ENCODE measurements at places on chromosomes 6 and 20.

GRCh38 chr20:41798930-41799502 is 180.8 kb upstream of the CHD6 start:
- no peak for DNase-seq

DNA sequence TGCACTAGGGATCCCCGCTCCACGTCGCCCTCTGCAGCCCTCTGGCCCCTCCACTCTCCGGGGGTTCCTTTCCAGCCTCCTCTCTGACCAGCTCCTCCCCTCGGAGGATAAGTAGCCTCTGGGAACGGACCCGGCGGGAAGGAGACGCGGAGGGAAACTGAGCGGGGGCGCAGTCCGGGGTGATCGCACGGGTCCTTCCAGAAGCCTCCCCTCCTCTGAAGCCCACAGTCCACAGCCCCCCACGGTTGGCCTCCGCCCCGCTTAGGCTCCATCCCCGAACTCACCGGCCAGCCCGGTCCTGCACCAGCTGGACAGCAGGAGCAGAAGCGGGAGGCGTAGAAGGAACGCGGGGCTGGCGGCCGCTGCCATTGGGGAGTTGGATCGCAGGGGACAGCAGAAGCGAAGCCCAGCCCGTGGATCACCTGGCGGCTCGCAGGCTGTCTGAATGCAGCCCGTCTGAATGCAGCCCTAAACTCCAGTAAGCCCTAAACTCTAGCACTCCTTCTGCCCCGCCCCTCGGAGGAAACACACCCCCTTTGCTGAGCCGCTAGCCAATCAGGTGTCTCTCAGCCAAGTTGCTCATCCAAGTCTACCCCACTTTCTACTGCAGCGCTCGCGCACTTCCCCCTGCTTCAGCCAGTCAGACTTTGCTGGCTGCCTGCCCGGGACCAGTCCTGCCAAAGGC is at the start of gene RAET1G:
Gene RAET1G (minus strand): TSS at position 480 of the 685 bp plus-strand sequence. CDS start 111 bp downstream, at position 369.
- DNase-seq, result peak; percentile 74

GRCh38 chr6:12767016-12767415 is 50.4 kb downstream of the PHACTR1 start:
- no peak for DNase-seq

- peak; percentile 15 for DNase-seq
These were observed 30.1 kb downstream of the RIMS4 start for GRCh38 chr20:44780226-44780625.

DNA sequence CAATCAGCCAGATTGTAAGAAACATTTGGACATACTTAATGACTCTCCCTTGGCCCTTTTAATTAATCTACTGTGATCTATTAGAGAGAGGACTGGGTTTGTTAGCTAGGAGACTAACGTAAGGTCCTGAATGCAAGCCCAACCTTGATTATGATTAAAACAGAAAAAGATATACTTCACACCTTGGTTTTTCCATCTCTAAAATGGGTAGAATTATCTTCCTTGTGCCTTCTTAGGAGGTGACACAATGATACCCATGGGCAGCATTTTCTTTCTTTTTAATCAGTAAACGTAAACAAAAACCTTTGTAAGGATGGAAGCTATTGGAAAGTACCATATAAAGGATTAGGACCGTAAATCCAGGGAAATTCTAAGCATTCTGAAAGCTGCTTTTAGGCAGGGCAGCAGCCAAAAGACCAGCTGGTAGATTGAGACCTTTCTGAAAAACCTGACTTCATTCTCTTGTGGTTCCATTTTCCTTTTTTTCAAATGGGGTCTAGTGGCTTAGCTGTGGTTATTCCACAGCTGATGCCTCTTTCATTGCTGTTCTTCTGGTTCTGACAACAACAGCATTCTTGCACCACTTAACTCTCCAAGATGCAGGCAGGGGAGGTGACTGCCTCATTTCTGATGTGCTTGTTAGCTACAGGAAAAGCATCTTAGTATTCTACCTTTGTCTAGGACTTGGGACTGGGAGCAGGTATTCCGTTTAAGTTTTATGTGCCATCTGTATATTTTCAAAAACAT is 27.4 kb downstream of the RREB1 start:
- DNase-seq, result no peak

DNA sequence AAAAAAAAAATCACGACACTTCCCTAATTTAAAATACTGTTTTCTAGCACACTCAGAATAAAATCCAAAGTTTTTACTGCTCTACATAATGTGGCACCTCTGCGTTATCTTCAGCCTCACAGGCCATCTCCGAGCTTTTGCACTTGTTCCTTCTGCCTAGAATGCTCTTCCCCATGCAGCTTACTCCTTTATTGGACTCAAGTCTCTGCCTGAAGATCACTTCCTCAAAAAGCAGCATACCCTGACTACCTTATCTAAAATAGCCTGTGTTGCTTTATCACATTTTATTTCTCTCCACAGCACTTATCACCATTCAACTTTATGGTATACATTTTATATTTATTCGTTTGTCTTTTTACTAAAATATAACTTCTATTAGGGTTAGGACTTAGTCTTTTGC is 2.3 kb downstream of the ZNF322 start:
- no peak for DNase-seq

- no peak for DNase-seq
These were observed 40.4 kb downstream of the TFEB start for GRCh38 chr6:41694815-41695526.

DNA sequence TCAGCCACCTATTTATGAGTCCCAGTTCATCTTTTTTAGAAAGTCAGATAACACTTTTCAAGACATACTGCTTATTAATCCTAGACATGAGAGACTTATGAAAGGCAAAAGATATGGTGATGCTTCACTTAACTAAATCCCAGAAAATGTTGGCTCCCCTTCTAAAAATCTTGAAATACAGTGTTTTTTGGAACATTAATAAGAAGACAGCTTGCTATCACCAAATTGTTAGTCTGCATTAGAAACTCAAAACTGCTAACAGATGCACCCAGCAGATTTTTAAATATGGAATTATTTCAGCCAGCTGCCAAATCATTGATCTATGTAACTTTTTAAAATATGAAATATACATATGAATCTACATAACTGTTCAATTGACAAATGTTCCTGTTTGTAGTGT is 108.6 kb upstream of the TIAM2 start:
- no peak for DNase-seq

DNA sequence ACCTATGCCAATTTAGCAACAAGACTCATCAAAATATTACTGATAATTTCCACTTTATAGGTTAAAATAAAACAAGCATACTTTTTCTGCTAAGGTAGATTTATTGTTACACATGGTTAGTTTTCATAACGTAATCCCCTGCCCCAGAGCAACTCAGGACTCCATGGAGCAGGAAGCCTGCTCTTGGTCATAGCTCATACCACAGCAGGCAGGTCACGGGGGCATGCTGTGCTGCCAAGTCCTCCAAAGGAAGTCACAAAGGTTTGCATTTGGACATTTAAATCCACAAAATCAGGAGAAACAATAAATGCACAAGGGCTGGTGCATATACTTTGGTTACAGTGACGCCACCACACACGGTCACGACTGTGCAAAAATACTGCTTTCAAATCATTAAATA is 12.5 kb downstream of the GZF1 start:
- DNase-seq, result no peak

GRCh38 chr6:125138083-125138482 is 15.5 kb upstream of the TPD52L1 start:
- DNase-seq, result no peak

DNA sequence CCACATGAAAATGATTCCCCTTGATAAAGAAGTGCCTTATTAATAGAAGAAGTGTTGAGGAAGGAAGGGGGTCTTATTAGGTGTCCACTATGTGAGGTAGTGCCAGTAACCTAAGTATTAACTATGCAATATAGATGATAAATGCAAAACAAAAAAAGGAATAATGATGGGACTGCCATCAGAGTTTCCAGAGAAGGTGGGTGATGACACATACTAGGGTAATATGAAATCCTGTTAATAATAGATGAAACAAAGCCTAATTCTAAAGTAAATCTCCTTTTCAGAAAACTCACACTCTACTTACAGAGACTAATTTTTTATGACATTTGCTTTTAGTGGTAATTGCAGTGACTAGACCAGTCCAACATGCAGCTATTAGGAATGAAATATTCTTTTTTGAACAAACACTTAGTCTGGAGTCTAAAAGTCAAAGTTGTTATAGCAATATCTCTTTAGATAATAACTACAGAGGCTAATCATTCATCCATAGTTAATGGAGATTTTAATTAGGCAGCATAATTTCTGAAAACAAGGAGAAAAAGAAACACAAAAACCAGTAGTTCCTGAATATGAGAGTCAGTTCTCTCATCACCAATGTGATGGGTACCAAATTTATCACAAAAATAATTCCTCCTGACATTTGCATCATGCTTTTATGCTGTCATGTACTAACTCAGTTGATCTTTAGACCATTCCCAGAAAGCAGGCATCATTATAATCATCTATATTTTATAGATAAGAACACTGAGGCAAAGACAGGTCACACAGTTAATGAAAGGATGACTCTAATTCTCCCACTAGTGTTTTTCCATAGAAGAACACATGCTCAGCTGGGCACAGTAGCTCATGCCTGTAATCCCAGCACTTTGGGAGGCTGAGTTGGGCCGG is 208.8 kb upstream of the ARG1 start:
- DNase-seq, result no peak

DNA sequence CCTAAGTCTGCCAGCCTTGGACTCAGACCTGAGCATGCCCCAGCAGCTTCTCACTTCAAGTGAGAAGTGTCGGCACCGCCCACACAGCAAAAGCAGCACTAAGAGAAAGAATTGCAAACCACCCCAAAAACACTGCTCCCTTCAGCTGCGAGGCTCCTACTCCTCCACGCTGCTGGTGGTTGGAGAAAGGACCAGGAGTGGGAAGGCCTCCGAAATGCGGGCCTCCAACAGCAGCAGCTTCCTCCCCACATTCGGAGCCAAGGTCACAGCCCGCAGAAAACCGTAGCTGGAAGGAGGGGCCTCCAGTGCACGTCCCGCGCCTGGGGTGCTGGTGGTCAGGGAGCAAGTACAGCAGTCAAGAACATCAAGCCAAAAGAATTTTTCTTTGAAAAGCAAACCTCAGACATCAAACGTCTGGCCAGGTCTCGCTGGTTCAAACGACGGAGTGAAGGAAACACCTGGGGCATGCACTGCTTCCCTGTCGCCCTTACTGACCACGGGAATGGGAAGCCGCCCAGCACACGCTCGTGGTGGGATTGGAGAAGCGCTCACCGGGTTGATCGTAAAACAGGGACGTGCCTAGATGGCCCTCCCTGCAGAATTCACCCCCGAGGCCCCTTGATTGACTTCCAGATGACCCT is 185.6 kb upstream of the CST7 start:
- DNase-seq, result no peak

DNA sequence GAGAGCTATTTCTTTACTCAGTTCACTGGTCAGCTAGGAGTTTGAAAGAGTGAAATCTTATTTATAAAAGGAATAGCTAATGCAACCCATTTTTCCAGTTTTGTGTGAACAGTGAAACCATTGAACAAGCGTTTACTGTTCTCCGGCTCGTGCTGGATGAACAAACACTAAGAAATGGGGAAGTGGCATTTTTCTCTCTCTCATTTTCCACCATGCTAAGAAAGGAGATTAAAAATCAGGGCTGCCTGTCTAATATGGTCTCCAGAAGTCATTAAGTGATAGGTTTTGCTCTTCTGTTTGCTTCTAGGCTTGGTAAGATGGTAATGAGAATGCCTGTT is 774 bp upstream of the SFT2D1 start:
- no peak for DNase-seq

GRCh38 chr6:53042112-53042511 is 23.1 kb upstream of the FBXO9 start:
- DNase-seq, result no peak

GRCh38 chr6:41288030-41288753 is 1.7 kb upstream of the TREM1 start:
- no peak for DNase-seq

DNA sequence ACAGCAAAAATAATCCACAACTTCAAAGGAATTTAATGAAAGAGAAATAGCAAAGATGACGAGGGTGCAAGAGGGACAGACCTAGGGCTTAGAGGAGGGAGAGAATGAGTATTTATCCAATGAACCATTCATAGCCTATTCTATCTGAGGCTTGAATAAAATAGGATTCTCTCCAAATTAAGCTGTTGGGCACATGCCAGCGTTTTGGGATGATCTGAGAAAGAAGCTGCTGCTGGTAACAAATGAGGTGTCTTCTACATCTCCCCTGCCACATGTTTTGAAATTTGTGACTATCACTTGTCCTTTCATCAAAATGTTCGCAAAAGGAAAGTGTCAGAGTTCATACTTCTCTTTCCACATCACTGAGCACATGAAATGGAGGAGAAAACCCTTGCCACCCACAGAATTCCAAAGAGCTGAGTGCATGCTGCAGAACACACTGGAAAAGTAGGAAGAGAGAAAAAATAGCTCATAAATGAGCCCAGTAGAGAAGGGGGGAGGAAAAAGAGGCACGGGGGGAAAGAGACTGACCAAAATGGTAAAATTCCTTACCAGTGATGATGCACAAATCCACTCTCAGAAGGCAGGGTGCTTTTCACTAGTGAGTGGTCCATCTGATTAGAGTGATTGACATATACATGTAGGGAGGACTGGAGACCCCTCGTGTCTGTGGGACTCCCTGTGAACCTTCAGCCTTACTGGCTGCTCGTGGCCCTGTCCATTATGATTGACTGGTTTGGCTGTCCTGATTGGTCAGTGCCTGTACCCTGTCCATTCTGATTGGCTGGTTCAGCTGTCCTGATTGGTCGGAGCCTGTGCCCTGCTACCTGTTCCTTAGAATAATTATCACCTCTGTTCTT is 180.5 kb downstream of the OGFRL1 start:
- peak; percentile 21 for DNase-seq

DNA sequence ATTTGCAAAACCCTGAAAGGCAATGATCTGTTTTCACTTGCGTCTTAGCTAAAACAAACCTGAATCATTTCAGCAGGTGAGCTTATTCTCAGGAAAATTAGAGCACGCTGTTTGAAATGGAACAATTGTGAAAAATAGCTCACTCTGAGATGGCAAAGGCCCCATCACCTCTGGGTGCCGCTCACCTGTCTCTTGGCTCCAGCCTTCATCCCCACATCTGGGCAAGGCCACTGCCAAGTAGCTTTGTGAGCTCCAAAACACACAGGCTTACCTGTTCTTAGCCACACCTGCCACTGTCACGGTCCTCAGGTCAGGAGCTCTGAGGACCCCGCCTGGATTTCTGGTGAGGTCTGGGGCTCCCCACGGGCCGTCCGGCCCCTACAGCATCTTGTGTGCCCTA is 66.7 kb downstream of the SMOC2 start:
- no peak for DNase-seq

GRCh38 chr6:52135217-52135616 is 47.8 kb upstream of the PKHD1 start:
- DNase-seq, result no peak

DNA sequence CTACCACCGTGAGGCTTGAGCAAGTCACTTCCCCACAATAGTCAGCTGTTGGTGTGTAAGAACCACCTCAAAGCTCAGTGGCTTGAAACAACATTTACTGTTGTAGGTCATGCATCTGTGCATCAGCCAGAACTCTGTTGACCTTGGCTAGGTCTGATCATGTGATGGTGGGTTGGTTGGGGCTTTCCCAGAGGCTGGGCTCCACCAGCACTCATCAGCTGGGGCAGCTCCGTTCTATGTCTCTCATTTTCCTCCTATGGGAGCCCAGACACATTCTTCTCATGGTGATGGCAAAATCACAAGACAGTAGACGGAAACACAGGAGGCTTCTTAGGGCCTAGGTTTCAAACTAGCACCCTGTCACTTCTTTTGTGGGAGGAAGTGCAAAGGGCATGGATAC is 42.8 kb upstream of the PSMF1 start:
- no peak for DNase-seq

GRCh38 chr20:51487565-51488268 is 54.8 kb downstream of the NFATC2 start:
- DNase-seq, result peak; percentile 84
